NCI-H1105 treated with DMSO at 0.1 percent for 48 hours (cell line): ENCODE measurements at places on chromosomes 7 and 10.
A peak's percentile ranks its signal among the peaks of the same experiment; 100 is the strongest.

DNA sequence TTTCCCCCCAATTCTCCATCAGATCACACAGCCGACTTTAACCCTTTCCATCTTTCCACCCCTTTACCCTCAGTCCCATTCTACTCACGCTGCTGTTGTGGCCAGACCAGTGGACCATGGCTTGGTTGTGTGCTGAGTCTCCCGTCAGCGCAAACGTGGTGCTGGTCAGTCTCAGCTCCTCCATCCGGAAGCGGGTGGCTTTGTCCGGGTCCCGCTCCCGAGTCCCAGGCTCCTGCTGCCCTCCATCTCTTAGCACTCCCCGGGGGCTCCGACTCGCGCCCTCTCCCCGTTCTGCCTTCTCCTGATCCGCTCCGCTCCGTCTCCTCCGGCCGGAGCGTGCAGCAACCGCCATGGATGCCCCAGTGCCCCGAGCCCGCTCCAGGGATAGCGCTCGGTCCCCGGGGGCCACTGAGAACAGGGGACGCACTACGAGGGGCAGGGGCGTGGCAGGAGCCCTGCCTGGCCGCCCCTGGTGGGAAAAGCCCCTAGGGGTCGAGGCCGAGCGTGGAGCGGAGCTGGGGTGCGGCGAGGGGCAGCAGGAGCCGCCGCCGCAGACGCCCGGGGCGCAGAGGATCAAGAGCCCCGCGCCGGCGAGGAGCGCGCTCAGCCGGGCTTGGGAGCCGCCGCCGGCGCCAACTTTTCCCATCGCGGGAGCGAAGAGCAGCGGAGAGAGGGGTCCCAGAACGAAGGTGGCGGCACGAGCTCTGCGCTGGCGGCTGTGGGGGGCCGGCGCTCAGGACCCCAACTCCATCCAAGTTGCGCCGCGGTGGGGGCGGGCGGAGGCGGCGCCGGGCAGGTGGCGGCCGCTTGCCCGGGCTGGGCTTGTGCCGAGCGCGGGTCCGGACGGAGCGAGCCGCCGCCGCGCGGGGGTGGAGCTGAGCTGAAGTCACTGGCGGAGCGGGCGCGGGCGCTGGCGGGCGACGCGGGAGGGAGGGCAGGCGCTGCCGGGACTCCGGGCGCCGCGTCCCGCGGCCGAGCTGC is at the start of gene SORCS1:
Gene SORCS1 (minus strand): TSS at position 826 of the 981 bp plus-strand sequence.
- DNase-seq = no peak

DNA sequence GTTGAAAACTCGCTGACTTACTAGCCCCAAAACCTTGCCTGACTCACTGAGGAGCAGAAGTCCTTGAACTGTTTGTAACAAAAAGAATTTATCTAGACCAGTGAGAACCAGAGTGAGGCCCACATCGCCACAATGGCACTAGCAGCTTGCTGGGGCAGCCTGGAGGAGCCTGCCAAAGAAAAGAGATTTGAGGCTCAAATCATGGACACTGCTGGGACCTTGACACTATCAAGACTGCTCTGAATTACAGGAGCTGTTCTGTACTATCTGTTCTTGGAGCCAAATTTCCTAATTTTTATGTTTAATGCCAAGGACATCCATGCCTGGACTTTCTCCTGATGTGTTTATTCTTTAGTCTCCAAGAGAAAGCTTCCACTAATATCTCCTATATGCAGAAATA is 82.0 kb upstream of the JCAD start:
- DNase-seq = no peak

DNA sequence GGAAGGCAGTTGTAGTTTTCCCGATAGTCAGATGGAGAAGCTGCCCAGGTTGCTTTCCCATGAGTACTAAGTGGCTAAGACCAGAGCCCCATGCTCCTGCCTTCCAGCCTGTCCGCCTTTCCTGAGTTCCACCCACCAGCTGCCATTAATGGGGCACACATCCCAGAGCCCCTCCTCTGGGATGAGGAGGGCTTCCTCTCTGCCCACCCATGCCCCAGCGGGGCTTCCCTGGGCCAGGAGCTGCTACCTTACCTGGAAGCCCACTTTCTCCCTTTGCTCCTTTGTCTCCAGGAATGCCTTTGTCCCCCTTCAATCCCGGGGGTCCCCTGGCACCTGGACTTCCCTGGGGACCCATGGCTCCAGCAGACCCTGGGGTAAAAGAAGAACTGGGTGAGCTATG is 7.8 kb downstream of the SFTPD start:
- no peak for DNase-seq

DNA sequence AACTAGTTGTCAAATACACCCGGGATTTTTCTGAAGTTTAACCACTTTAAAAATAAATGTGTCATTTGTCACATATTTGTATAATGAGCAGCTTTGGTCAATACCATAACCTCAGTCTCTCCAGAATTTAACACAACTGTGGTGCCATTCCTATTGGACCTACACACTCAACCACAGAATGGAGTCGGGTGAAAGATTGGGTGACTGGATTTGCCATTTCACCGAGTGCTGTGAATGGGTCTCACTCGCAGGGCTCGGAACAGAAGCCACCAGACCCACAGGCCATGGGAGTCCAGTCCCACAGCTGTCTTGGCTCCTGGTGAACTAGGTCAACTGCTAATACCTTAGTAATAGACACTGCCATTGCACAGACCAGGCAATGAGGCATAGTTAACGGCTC is 298.4 kb downstream of the CCDC3 start:
- DNase-seq = no peak

GRCh38 chr10:117005026-117005526 is at the start of gene SHTN1:
Gene SHTN1 (minus strand): TSS chr10:117005187. CDS start chr10:117005079, 108 bp downstream.
- peak; percentile 63 for DNase-seq

DNA sequence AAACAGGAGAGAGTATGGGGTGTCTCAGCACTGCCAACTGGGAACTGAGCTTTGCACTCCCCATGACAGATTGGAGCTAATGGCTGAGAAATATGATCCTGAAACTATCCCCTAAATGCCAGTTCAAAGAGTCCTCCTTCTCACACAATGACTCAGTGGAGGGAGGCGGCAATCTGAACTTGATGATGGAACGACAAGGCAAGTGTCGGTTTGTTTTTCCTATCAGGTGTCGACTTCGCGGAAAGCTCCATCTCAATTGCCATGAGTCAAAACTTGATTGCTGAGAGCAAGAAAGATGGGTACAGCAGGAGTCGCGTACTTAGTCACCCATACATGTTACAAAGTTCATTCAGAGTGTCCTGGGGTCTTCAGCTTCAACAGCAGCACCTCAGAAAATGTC is 52.5 kb downstream of the NPY start:
- DNase-seq = no peak

GRCh38 chr7:30437823-30438574 is 40.6 kb downstream of the NOD1 start:
- no peak for DNase-seq

- no peak for DNase-seq
Measured at GRCh38 chr10:14555807-14556206, 218.9 kb downstream of the FAM107B start.

DNA sequence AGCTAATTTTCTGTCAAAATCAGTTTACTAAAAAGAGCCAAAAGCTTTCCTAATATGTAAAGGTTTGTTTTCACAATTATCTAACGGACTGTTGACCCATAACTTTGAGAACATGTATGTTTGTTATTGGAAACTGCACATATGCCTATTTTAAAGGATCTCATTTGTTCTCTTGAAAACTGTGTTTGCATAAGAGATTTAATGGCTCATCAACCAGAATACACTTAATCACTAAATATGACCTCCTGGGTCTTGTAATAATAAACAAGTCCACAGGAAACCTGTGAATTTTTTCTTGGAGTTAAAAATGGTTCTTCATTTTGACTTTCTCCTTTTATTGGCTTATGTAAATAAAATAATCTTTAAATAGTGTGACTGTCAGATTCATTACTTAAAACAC is 48.3 kb upstream of the STEAP1B start:
- no peak for DNase-seq

DNA sequence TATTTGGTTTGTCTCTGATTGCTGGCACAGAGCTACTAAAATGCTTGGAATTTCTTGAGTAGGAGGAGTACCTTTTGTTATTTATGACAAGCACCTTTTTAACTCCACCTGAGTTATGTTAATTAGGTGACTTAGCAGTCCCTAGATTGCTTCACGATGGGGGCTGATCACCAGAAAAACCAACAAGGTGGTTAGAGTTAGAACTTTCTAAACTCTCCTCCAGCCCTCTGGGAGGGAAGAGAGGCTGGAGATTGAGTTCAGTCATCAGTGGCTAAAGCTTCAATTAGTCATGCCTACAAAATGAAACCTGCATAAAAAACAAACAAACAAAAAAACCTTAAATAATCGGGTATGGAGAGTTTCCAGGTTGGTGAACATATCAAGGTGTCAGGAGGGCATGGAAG is 23.6 kb upstream of the ING3 start:
- no peak for DNase-seq

DNA sequence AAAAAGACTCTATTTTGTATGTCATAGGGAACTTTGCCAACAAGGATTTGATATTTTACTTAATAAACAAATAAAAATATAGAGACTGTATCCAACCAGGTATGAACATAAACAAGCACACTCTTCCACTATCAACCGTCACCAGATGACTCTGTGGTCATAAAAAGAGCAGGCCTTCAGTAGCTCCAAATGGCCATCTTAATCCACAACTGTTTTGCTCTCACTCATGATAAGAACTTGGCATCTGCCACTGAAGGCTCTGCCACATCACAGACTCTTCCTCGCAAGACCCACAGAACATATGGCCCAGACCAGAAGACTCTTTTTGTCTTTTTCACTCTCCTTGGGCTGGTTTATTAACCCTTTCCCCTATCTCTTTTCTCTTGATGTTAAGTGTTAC is 98.7 kb upstream of the POM121L12 start:
- no peak for DNase-seq

DNA sequence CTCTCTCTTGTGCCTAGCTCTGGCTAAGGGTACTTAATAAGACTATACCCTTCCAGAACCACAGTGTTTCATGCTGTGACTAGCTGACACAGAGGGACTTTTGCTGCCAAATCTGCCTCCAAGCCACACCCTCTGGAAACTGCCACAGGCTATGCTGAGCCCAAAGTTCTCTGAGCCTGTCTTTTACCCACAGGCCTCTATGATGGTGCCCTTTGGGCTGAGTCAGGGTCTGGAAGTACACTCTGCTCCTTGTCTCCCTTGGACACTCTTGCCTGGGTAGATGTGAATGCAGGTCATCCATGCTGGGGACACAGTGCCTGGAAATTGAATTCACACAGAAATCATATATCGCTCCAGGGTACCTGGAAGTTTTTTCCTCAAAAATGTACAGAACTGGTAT is 22.6 kb downstream of the DYDC1 start:
- DNase-seq = no peak

DNA sequence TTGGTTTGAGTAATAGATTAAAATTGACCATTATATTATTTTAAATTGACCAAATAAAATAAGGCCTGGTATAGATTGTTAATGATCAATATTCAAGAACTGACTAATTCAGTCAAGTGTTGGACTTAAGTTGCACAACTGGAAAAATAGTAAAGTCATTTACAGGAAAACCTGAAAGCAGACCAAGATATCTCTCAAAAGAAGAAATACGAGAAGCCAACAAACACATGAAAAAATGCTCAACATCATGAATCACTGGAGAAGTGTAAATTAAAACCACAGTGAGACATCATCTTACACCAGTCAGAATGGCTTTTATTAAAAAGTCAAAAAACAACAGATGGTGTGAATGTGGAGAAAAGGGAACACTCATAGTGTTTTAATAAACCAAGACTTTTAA is 80.4 kb upstream of the MALRD1 start:
- no peak for DNase-seq

- no peak for DNase-seq
Measured at GRCh38 chr7:66007232-66007631, 25.2 kb upstream of the GUSB start.

- DNase-seq = no peak
Measured at GRCh38 chr7:105703207-105703930, 122.1 kb upstream of the EFCAB10 start.

DNA sequence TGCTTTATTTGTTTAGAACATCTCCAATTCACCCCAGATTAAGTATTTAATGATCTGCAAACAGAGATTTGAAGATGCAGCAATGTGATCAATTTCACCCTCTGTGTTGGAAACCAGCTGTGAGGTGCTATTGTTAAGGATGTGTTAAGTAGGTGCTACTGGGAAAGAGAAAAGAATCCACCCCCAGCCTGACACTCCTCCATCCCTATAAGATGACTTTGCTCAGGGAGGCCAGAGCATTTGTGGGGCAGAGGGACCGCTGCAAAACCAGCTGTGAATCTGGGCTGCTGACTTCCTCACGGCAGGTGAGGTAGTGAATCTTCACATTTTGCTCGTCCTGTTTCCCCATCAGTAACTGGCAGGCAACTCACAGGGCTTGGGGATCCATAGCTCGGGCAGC is 297.5 kb downstream of the GFRA1 start:
- no peak for DNase-seq

DNA sequence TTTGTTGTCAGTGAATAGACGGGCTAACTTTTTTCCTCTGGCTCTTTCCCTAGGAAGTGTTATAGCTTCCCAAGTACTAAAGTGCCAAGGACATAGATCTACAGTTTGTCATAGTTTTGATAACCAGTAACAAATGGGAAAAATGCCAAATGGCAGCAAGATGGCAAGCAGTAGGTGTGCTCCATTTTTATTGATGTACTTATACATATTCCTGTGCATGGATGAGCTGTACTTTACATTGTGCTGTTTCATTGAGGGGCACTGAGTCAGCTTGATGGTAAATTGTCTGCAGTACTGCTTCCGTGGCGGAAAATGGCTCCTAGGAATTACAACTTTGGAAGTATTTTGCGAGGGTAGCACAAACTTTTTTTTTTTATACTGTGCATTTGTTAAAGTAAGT is 7.1 kb downstream of the ADAM22 start:
- no peak for DNase-seq

- no peak for DNase-seq
Measured at GRCh38 chr7:135763261-135763660, 14.6 kb upstream of the FAM180A start.

DNA sequence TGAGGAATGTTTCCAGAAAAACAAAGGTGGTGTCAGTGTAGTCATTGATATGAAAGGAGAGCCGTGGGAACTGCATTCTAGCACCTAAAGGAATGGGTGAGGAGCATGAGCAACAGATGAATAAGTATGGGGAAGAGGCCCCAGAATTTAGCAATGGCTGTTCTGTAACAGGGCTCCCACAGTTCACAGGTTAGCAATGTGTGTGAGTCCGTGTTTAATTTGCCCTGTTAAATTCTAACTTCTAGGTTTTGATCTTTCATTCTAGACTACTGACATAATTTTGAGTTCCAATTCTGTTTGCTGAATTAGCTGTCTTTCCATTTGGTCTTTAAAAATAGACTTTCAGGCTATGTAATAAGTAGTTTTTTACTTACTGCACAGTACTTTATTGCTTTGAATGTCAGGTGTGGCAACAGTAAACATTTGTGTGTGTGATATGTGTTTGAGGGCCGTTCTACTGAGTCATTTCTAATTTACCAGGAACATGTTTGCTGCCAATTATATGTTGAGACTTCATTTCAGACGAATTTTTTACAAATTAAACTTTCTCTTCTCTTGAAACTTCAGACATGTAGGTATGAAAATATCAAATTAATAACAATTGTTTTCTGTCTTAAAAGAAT is 8.8 kb downstream of the STK17A start:
- DNase-seq = no peak

- no peak for DNase-seq
Measured at GRCh38 chr7:17674943-17675608, 265.2 kb downstream of the SNX13 start.
